HCT116 (cell line): ENCODE measurements at places on chromosomes 11 and 22. TPM values are rescaled to one million over a fixed set of nuclear protein-coding genes. Genes with fewer than 3 reads are reported as not detected.

DNA sequence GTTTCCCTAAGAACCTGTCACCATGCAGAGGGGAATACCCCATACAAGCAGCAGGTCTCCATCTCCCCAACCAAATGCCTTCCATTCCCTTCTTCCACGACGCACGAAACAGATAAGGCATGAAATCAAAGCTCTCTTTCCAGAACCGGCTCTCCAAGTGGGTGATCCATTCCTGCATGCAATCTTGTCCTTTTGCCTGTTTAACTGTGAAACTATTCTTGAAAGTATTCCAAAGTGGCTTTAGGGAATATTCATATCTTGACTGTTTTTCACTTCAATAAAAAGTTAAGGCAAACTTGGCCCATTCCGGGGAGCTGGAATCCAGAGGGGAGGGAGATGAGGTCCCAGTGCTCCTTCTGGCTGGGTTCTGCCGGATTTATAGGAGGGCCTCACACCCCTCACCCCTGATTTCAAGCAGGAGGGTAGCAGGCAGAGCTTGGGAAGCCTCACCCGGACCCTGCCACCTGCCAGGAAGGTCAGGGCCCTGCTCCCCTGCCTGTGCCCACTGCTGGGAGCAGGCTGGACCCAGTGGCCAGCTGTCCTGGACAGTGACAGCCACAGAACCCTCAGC lies 60.9 kb downstream of the SCGB1A1 start:
- H3K36me3 ChIP-seq = no peaks in the 10 kb centered on the region
- no peak overlapping the region for H3K27ac ChIP-seq
- no peak for DNase-seq
- H3K4me3 ChIP-seq = no peak overlapping the region
- no peaks in the 10 kb centered on the region for H3K27me3 ChIP-seq

Gene SAA1
- total RNA-seq = 8.6 TPM

Gene MMP12
- not detected for total RNA-seq

GRCh38 chr22:24390576-24390975 lies 36.8 kb upstream of the ADORA2A start:
- no peaks in the 10 kb centered on the region for H3K4me1 ChIP-seq
- H3K27ac ChIP-seq = no peak overlapping the region
- H3K36me3 ChIP-seq = no peaks in the 10 kb centered on the region
- no peaks in the 10 kb centered on the region for H3K27me3 ChIP-seq

Gene BAIAP2L2
- total RNA-seq = 1.0 TPM

DNA sequence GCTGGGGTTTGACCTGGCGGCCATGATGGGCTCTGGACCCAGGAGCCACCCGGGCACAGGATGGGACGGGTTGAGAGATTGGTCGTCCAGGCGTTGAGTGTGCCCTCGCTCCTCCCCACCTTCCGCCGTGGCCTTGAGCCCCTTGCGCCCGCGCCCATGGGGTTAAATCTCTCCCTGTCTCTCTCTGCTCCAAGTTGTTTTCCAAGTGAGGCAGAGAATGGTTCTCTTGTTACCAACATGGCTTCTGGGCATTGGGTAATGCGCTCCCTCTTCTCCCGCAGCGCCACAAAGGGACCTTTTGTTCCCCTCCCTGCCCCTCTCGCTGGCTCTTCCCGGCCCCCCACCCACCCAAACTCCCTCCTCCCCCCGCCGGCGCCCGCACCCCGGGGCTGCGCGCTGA lies 18.8 kb upstream of the PICK1 start:
- DNase-seq = no peak
- H3K4me3 ChIP-seq = no peak overlapping the region
- no peaks in the 10 kb centered on the region for H3K36me3 ChIP-seq
- H3K27ac ChIP-seq = no peak overlapping the region

Gene PEX16
- total RNA-seq = 33.2 TPM

- H3K27ac ChIP-seq = no peak overlapping the region
- H3K27me3 ChIP-seq = no peaks in the 10 kb centered on the region
- no peak for DNase-seq
- H3K4me1 ChIP-seq = peaks cover 17% of the 10 kb centered on the region
- H3K36me3 ChIP-seq = no peaks in the 10 kb centered on the region
- H3K4me3 ChIP-seq = peak overlapping the region; percentile 69; the same call in 1 of the 2 replicates
Measured at GRCh38 chr22:40046126-40046525, 51.4 kb downstream of the FAM83F start.

Gene DGCR6L
- total RNA-seq = 44.9 TPM

Gene DPAGT1
- total RNA-seq = 45.1 TPM

Gene RFPL1
- not detected for total RNA-seq

DNA sequence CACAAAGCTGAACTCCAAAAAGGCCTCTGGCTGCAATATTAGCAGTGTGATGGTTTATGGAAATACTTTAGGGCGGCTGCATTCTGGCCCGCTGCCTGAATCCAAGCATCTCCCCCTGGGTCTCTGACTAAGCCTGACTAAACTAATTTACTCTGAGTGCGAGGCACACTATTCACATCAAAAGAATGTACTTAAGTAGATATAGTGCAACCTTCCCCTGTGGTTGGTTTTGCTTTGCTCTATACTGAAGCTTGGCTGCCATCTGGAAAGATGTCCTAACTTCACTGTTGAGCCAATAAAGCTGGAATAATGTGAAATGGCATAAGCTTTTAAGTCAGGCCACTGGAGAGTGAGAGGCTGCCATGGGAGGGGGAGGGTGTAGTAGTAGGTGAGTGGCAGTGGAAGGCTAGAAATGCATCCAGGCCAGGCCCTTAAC lies 321.6 kb downstream of the AASDHPPT start:
- no peaks in the 10 kb centered on the region for H3K27me3 ChIP-seq
- H3K4me1 ChIP-seq = peaks cover 22% of the 10 kb centered on the region
- no peak overlapping the region for H3K4me3 ChIP-seq

DNA sequence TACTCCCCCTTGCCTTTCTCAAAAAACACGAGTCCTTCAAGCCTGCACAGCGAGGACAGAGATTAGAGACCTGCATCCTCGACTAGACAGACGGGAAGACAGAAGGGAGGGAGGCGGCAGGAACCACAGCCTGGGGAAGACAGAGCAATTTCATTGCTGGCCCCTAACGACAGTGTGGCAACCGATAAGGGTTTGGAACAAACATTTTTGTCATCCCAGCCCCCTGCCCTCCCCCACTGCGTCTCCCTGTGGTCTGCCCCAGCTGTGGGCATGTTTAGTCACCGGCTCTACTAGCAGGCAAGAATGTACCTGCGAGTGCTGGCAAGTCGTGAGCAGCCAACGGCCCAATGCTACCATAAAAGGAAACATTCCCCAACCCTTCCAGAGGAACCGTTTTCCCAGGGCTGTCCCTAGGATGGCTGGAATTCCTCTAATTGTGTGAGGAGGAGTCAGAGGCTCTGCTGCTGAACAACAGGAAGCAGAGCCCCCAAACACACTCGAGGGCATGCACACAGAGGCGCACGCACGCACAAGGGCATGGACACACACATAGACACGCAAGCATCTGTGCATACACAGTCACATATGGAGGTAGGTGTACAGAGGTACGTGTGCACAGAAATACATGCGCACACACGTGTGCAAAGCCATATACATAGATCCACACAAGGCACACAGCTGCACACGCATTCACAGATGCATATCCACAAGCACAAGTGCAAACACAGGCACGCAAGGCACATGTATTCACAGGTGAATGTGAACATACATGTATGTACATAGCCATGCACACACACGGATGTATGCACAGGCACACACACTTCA lies 58.3 kb downstream of the MYH9 start:
- H3K4me3 ChIP-seq = peak overlapping the region; percentile 24; the same call in 1 of the 2 replicates
- H3K4me1 ChIP-seq = peaks cover 71% of the 10 kb centered on the region
- peaks cover 45% of the 10 kb centered on the region; the same call in 1 of the 2 replicates for H3K36me3 ChIP-seq

Gene P2RX6
- 0.20 TPM for total RNA-seq

DNA sequence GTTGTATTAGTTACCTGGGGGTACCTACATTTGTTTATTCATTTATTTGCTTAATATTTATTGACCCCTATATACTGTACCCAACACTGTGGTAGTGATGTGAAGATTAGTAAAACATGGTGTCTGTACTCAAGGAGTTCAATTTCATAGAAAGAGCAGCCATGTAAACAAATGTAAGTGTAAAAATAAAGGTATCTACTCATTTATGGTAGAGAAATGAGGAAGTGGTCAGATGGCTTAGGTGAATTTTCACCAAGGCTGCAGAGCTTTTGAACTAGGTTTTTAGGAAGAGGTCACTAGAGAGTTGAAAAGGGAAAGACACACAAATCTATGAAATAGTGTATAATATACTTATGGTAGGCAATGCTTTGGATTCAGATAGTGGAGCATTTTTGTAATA lies 11.1 kb downstream of the CTR9 start:
- no peaks in the 10 kb centered on the region for H3K27me3 ChIP-seq
- H3K4me3 ChIP-seq = no peak overlapping the region
- H3K4me1 ChIP-seq = no peaks in the 10 kb centered on the region
- peaks cover 70% of the 10 kb centered on the region for H3K36me3 ChIP-seq
- H3K27ac ChIP-seq = no peak overlapping the region

DNA sequence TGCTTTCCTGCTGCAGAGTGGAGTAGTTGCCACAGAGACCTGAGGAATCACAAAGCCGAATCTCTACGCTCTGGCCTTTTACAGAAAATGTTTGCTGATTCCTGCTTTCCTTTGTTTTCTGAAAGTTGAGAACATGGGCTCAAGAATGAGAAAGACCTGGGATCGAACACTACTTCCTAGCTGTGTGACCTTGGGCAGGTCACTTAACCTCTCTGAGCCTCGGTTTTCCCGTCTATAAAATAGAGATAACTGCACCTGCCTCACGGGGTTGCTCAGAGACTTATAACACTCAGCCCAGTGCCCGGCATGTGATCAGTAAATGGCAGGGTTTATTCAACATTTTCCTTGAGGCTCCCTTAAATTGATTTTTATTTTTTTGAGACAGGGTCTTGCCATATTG lies 70.9 kb upstream of the ALX4 start:
- no peaks in the 10 kb centered on the region for H3K4me1 ChIP-seq
- no peak for DNase-seq
- no peak overlapping the region for H3K4me3 ChIP-seq
- H3K27ac ChIP-seq = no peak overlapping the region
- peaks cover 13% of the 10 kb centered on the region; the same call in 1 of the 2 replicates for H3K27me3 ChIP-seq

Gene TMEM45B
- not detected for total RNA-seq

Gene OR5F1
- total RNA-seq = not detected

Gene CASP5
- not detected for total RNA-seq

DNA sequence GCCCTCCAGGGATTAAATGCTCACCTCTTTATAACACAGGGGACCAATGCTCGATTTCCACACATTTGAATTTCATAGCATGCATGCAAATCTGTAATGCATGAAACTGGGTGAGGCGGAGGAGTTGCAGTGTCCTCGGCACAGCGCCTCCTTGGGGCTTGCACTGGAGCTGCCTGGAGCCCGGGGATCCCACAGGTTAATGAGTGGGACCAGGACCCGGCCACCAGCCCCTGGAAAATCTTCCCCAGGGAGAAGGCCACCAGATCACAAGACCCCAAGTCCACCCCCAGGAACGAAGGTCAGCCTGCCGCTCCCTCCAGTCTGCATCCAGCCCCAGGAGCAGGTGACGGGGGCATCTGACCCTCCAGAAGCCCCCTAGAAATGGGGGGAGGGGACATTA lies 119.1 kb downstream of the MN1 start:
- no peak overlapping the region for H3K4me3 ChIP-seq
- no peaks in the 10 kb centered on the region for H3K27me3 ChIP-seq
- no peak overlapping the region for H3K27ac ChIP-seq
- no peaks in the 10 kb centered on the region for H3K36me3 ChIP-seq
- DNase-seq = no peak
- H3K4me1 ChIP-seq = peaks cover 19% of the 10 kb centered on the region

DNA sequence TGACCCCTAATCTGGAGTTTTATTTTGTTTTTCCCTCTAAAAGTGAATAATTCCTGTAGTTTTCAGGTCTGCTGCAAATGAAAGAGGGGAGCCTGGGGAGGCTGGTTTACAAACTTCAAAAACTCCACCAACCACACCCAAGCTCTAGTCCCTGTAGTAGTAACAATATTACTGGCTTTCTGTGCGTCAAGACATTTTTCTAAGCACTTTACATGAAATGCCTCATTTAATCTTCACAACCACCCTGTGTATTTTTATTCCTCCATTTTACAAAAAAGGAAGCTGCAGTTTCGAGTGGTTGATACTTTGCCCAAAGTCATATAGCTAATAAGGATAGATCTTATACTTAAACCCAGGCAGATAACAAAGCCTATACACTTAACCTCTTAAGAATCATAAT lies 23.5 kb downstream of the CTNND1 start:
- no peak overlapping the region for H3K27ac ChIP-seq
- DNase-seq = no peak
- no peaks in the 10 kb centered on the region for H3K36me3 ChIP-seq
- H3K27me3 ChIP-seq = no peaks in the 10 kb centered on the region
- H3K4me1 ChIP-seq = peaks cover 100% of the 10 kb centered on the region
- H3K4me3 ChIP-seq = no peak overlapping the region

Gene MRGPRF
- total RNA-seq = 0.76 TPM

GRCh38 chr11:126118806-126119205 lies 56.1 kb upstream of the CDON start:
- DNase-seq = no peak
- H3K4me1 ChIP-seq = peaks cover 12% of the 10 kb centered on the region
- H3K27ac ChIP-seq = no peak overlapping the region

DNA sequence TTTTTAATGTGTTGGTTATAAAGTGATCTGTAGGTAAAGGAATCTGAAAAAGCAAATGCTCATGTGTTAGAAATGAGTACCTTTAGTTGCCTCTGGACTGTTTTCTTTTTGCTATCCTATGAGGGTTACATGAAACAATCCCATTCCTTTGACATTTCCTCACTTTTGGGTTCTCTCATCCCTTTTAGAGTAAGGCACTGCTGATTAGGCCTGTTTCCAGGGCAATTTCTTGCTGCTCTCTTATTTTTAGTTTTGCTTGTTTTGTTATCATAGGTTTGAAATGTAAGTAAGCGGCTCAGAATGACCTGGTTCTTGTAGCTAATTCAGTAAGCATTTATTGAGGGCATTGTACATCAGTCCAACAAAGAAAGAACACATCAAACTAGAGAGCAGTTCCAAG lies 138.9 kb downstream of the DDX10 start:
- no peak for DNase-seq
- H3K36me3 ChIP-seq = no peaks in the 10 kb centered on the region
- no peaks in the 10 kb centered on the region for H3K4me1 ChIP-seq
- H3K27ac ChIP-seq = no peak overlapping the region

DNA sequence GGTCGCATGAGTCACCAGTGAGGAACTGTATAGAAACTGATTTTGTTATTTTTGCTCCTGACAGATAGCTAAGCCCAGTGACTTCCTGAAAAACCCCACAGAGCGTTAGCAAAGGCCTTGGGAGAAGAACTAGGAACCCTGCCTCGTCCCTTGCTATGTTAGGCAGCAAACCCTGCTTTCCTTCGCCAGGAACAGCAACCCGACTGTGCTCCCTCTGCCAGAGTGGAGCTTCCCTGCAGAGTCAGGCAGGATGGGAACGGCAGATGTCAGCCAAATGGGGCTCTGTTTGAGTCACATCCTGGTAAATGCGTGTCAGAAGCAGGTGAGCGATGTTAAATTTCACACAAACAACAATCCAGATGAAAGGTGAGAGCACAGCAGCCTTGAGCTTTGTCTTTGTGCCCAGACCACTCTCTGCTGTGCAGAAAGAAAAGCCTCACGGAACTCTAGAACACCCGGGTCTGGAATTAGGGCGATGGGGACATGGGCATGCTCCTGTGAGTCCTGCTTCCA lies 186.6 kb downstream of the ADAMTS15 start:
- H3K36me3 ChIP-seq = no peaks in the 10 kb centered on the region
- H3K27ac ChIP-seq = no peak overlapping the region
- H3K27me3 ChIP-seq = peaks cover 23% of the 10 kb centered on the region; the same call in 1 of the 2 replicates
- peaks cover 31% of the 10 kb centered on the region for H3K4me1 ChIP-seq
- DNase-seq = no peak

Gene YAP1
- 88.6 TPM for total RNA-seq
